Right lobe of liver (tissue), 6 donors: ENCODE measurements at places on chromosomes 2 and 18. TPM values are rescaled to one million over a fixed set of nuclear protein-coding genes. Genes with fewer than 3 reads are reported as not detected.

HDHD2 gene
- total RNA-seq: 25.6 TPM

PTPRN gene
- total RNA-seq: 0.31 TPM

GRHL1 gene
- total RNA-seq: 9.2 TPM

TUBA4B gene
- total RNA-seq: 2.0 TPM

PFN4 gene
- total RNA-seq: 0.29 TPM

KCNG3 gene
- total RNA-seq: not detected

HOXD4 gene
- total RNA-seq: not detected

ERMN gene
- total RNA-seq: not detected

AMER3 gene
- total RNA-seq: not detected

HJURP gene
- total RNA-seq: 2.4 TPM

RRM2 gene
- 1.3 TPM for total RNA-seq

CYP20A1 gene
- 19.0 TPM for total RNA-seq

EEF1B2 gene
- total RNA-seq: 208 TPM

CD226 gene
- 2.6 TPM for total RNA-seq

C1GALT1C1L gene
- not detected for total RNA-seq

SAG gene
- total RNA-seq: not detected

EVA1A gene
- 30.6 TPM for total RNA-seq

RNF125 gene
- 2.9 TPM for total RNA-seq

CCDC102B gene
- 0.86 TPM for total RNA-seq

CYP27A1 gene
- 211 TPM for total RNA-seq

OSBPL6 gene
- 4.1 TPM for total RNA-seq

OXER1 gene
- 29.4 TPM for total RNA-seq

CAPN14 gene
- not detected for total RNA-seq

DQX1 gene
- not detected for total RNA-seq

SH3RF3 gene
- total RNA-seq: 1.4 TPM
